Activated T-helper 1 cell treated with anti-CD3 and anti-CD28 coated beads, Interleukin-12 subunit alpha, Interleukin-12 subunit beta, Interleukin-2, Interleukin-4 antibody, amounts not matched to agents 30 ng/mL and 10 ng/mL and 1 ng/mL, durations not matched to agents 14 hours and 24 hours and 36 hours (primary cell): ENCODE measurements at places on chromosomes 16 and 17.

GRCh38 chr17:42679492-42680330, 1.9 kb downstream of the CCR10 start:
- DNase-seq, result peak; percentile 74

GRCh38 chr17:67637901-67638641, 79.7 kb upstream of the NOL11 start:
- DNase-seq, result no peak

DNA sequence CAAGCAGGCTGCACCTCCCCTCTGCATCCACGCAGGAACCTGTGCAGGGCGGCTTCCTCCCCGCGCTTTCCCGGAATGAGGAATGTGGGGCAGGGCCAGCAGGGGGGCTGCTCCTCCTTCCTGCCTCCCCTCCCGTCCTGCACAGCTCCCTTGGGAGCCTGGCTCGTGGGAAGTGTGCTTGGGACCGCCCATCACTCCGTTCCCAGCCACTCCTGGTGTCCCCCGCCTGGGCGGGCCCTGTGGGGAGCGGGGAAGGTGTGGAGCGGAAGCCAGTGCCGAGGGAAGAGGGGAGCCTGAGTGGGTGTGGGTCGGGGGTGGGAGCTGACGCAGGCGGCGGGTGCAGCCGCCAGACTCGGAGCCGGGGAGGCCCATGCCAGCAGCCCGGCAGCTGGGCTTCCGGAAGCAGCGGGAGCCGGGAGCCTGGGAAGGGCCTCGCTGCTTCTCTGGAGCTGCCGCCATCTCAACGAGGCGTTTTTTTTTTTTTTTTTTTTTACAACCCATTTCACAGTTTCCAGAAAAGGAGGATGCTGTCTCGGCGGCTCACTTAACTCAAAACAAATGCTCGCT, 24.1 kb downstream of the BAHCC1 start:
- DNase-seq, result no peak

- no peak for DNase-seq
Measured at GRCh38 chr16:30040221-30040620, 9.2 kb upstream of the TLCD3B start.

DNA sequence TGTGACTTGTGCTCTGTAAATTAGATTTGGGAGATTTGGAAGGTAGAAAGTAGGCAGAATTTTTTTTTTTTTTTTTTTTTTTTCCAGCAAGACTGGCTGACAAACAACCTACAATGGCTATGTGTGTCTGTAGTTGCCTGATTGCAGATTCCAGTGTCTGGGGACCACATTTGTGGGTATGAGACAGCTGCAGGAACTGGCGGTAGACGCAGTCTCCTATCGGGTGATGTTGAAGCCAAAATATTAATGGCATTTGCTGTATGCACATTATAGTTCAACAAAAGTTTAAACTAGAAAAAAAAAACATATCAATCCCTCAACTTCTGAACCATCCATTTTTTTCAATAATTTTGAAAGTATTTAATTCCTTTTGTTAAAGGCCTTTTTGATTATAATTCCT, 665.2 kb downstream of the TOX3 start:
- DNase-seq, result no peak

GRCh38 chr16:89711601-89712273, 9.0 kb downstream of the VPS9D1 start:
- peak; percentile 57 for DNase-seq

DNA sequence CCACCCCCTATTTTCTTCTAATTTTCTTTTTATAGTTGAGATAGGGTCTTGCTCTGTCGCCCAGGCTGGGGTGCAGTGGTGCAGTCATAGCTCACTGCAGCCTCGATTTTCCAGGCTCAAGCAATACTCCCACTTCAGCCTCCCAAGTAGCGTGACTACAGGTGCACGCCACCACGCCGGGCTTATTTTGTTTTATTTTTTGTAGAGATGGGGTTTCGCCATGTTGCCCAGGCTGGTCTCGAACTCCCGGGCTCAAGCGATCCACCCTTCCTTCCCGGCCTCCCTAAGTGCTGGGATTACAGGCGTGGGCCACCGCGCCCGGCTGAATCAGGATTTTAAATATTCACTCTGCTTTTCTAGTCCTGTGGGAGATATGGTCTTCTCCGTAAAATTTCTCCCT, 941 bp upstream of the GDPD1 start:
- no peak for DNase-seq

GRCh38 chr17:61444831-61445230, 7.4 kb upstream of the TBX4 start:
- no peak for DNase-seq

DNA sequence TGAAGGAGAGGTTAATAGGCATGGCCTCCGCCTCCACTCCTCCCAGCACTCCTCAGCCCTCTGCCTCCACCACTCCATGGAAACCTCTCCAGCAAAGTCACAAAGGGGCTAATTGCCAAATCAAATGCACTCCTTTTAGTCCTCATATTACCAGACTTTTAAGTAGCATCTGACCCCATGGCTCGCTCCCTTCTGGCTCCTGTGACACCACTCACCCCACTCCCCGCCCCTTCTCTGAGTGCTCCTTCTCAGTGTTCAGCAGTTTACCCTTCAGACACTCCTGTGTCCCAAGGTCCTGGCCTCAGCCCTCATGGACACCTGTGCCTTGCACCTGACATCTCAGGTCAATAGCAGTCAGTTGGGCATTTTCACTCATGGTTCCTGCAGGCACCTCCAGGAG, 243.5 kb upstream of the CCL2 start:
- no peak for DNase-seq

DNA sequence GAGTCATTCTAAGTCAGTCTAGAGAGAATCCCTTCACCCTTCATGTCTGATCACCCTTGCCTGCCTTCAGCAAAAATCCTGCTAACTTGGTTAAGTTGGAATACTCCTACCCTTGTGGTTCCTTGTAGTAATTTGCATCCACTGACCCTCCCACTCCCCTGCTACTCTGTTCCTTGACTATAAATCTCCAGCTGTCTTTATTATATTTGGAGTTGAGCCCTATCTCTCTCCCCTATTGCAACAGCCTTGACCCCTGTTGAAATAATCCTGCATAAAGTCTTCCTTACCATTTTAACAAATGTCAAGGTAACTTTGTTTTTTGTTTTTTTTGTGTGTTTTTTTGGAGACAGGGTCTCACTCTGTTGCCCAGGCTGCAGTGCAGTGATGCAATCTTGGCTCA, 590.1 kb downstream of the WWOX start:
- no peak for DNase-seq

DNA sequence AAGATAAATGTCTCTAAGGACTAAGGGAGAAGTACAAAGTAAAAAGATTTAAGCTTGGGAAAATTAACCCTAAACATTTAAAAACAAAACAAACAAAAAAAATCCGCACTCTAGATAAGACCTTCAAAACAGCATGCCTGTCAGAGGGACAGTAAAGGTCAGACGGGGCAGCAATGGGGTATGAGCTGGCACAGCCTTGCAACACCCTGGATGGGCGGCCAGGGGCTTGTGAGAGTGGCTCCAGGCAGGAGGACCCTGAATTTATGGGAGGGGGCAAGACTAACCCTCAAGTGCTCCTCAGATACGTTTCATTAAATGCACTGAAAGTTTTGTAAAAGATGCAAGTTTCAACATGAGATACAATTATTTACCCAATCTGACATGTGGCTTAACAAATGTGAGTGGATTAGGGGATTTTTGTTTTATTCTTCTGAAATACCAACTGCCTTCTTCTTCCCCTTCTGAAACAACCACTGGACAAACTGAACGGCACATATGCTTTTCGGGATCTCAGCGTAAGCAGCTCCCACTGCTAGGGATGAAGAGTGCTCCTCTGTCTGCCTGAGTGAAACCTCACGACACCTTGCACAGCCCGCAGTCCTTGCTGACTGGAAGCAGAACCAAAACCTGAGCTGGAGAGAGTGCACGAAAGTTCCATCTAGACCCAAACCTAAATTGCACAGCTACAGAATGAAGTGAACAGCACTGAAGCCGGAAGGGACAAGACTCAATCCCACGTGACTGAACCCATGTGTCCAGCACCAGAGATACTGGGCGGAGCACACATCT, 128.4 kb downstream of the ANKRD11 start:
- no peak for DNase-seq

DNA sequence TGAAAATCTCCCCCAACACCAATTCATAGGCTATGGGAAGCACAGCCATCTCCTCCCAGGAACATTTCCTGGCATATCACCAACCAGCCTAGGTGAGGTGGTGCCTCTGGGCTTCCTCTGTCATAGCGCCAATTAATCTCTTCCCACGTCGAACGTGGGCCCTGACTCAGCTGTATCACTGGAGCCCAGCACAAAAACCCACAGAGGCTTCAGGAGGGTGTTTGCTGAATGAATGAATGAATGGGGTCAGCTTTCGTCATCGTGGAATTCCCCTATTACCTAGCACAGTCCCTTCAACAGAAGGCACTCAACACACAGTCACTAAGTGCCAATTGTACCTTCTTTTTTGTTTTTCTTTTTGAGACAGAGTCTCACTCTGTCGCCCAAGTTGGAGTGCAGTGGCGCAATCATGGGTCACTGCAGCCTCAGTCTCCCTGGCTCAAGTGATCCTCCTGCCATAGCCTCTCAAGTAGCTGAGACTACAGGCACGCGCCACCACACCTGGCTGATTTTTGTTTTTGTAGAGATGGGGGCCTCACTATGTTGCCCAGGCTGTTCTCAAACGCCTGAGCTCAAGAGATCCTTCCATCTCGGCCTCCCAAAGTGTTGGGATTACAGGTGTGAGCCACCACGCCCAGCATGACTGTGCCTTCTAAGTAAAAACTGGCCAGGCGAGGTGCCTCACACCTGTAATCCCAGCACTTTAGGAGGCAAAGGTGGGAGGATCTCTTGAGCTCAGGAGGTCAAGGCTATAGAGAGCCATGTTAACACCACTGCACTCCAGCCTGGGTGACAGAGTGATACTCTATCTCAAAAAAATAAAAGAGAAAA, 4.1 kb downstream of the ZNF688 start:
- DNase-seq, result peak; percentile 66

GRCh38 chr16:12403746-12404658, 399.7 kb downstream of the CPPED1 start:
- DNase-seq, result no peak

- no peak for DNase-seq
Measured at GRCh38 chr17:49214676-49215360, 4.3 kb downstream of the ABI3 start.

GRCh38 chr17:13365331-13365730, 236.4 kb downstream of the HS3ST3A1 start:
- no peak for DNase-seq

GRCh38 chr17:6524520-6524919, 31.8 kb downstream of the PITPNM3 start:
- DNase-seq, result no peak

GRCh38 chr17:38339891-38340290, 3.9 kb downstream of the GPR179 start:
- DNase-seq, result no peak

GRCh38 chr17:82690786-82691489, 7.6 kb downstream of the RAB40B start:
- no peak for DNase-seq

- DNase-seq, result no peak
Measured at GRCh38 chr16:67212766-67213165, 13.8 kb downstream of the ELMO3 start.

- no peak for DNase-seq
Measured at GRCh38 chr17:13047011-13047606, 29.3 kb upstream of the ELAC2 start.

GRCh38 chr16:17106243-17106791, 364.4 kb downstream of the XYLT1 start:
- DNase-seq, result no peak

DNA sequence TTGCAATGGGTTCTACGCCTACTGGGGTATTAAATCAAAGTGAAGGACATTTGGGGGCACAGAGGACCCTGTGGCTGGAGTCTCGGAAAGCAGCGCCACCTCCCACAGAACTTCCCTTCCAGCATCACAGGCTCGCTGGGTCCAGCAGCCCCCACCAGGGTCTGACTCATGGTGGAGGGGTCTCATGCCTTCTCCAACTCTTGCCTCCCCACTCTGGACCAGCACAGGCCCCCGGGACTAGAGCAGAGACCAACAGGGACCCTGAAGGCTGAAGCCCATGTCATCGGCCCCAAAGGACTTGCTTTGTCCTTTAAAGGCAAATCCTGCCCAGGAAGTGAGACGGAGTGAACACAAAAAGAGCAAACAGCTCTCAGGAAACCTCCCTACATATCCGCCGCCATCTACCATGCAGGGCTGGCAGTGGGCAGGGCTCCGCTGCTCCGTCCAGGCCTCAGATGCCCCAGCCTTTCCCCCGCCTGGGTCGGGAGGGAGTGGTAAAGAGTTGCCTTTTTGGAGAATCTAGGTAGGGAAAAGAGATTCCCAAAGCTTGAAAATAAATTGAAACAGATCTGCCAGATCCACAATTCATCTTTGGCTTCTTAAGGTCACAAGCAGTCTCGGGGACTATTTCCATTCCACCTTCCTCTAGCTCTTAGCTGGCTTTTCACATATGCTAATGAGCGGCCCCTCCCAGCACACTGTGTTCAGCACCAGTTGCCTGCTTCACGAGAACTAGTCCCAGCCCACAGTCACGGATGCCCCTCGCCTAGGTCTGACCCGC, 2.1 kb upstream of the GPRC5C start:
- no peak for DNase-seq

DNA sequence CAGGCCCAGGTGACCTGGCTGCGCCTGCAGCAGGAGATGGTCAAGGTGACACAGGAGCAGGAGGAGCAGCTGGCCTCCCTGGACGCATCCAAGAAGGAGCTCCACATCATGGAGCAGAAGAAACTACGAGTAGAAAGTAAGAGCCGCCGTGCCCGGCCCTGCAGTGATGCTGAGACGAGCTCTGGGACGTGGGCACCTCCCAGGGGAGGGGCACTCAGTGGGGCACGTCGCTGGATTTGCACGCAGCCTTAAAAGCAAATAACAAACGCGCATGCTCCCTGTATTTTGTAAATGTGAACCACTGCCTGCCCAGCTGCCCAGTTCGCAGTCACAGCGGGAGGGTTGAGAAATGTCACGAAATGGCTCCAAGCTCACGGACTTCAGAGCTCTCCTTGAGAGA, 15.3 kb upstream of the GAA start:
- no peak for DNase-seq

DNA sequence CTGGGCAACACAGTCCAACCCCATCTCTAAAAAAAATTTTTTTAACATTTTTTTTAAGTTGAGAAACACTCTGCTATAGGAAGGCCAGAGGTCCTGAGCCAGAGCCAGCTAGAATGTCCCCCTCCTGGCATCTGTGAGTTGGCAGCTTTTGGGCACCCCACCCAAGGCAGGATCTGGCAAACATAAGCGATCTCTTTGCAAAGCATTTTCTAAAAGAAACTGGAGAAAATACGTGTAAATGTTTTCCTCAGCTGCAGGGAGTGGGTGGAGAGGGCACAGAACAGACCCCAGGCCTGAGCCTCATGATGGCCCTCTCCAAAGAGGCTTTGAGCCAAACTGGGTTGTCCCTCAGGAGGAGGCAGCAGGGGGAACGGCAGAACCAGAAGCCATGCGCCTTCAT, 11.7 kb downstream of the CAVIN1 start:
- DNase-seq, result no peak

GRCh38 chr16:55642611-55643010, 13.2 kb upstream of the SLC6A2 start:
- no peak for DNase-seq

DNA sequence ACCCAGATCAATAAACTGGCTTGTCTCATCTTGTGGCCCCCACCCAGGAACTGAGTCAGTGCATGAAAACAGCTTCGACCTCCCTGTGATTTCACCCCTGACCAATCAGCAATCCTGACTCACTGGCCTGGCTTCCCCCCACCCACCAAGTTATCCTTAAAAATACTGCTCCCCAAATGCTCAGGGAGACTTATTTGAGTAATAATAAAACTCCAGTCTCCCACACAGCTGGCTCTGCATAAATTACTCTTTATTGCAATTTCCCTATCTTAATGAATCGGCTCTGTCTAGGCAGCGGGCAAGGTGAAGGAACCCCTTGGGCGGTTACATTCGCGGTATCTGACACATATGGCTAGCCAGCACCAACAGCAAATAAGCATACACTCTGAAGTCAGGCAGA, 9.8 kb upstream of the RABEP1 start:
- DNase-seq, result no peak
